PC-9 (cell line): ENCODE measurements at places on chromosomes 2 and 18. TPM values are rescaled to one million over a fixed set of nuclear protein-coding genes. Genes with fewer than 3 reads are reported as not detected.

- no peak for DNase-seq
These were observed 74.0 kb downstream of the TSHZ1 start for GRCh38 chr18:75284566-75284965.

DNA sequence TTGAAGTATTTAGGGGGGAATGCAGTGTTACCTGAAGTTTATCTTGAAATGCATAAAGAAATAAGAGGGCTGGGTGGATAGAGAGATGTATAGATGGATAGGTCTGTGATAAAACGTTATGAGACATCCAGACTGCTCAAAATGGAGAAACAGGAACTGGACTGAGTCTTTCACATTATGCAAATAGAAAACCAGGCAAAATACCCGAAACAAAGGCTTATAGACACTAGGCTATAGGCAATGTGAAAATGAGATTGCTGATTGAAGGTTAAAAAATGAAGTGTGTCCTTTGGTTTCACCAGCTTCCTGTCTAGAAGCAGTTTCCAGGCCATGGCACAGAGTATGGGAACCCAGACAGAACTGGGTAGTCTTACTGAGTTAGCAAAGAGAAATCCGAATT is 24.9 kb upstream of the SLC3A1 start:
- DNase-seq, result no peak

Gene EFR3B
- total RNA-seq, result 0.20 TPM in 1 of 2 replicates, not detected in the other

DNA sequence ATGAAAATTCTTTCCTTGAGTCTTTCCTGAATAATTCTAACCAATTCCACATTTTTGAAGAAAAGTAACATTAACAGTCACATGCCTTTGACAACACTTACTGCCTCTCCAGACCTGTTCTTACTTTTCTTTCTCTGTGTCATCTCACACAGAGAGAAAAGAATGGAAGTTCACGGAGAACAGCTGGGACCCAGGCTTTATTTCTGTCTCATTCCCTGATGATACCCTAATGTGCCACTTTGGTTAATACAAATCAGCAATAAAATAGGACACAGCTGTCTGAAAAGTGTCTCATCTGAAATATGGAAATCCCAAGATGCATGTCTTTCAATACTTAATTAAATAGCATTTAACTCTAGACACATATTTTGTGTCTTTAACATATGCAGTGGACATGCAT is 42.1 kb upstream of the RAB27B start:
- DNase-seq, result no peak

Gene FN1
- total RNA-seq, result 39.4 and 42.5 TPM in 2 replicates

- no peak for DNase-seq
These were observed 200.8 kb upstream of the STON1 start for GRCh38 chr2:48328942-48329723.

DNA sequence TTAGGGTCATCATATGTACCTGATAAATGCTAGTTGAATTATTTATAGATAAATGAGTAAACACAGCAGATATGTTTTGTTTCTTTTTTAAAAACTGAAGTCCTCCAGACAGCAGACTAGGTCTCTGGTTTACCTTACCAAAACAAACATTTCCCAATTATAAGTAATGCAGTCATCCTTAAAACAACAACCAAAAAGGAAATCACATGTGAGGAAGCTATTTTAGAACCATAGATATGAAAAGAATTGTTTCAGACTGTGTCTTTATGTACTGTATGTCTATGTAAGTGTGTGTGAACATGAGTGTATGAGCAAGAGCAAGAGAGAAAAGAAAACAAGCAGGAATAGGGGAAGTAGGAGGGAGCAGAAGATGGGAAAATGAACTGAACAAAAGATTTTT is 441.0 kb downstream of the CPS1 start:
- DNase-seq, result no peak

- DNase-seq, result no peak
These were observed 357.3 kb downstream of the HRH4 start for GRCh38 chr18:24817587-24818371.

Gene ANKRD30BL
- not detected in 2 replicates for total RNA-seq

DNA sequence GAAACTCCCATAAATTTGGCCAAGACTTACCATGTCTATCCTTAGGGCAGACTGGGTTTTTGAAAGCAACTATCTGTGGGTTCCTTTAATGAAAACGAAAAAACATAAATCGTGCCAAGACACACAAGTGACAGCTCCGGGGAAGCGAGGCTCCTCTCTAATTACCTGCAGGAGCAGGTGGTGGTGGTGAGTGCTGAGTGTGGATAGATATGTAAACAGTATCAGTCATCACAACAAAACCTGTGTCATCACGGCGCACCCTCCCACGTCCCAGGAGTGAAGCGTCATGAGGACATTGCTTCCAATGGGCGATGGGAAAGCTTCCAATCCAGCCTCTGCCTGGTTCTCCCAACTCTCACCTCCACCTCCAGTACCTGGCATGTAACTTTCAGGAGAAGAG is 31.3 kb downstream of the ACKR3 start:
- no peak for DNase-seq

GRCh38 chr2:94871226-94872087 is at the start of gene TEKT4:
TEKT4 (plus strand) TSS chr2:94871430; CDS start chr2:94871580, 150 bp downstream.
- DNase-seq, result peak; percentile 70

DNA sequence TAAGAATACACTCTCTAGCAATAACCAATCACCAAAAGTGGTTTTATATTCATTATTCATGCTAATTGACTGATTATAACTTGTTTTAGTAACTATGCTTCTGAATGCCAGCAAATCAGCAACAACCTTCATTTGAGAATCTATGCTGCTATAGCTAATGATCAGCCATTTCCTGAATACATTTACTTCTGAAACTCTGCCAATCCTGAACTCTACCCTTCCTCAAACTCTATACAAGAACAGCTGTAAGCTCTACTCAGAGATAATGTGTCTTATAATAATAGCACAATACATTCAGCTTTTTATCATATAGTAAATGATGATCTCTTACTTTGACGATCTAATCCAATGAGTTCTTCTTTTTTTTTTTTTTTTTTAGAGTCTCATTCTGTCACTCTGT is 85.7 kb upstream of the EPAS1 start:
- no peak for DNase-seq

GRCh38 chr18:54964741-54965140 is 5.5 kb upstream of the CCDC68 start:
- DNase-seq, result no peak

DNA sequence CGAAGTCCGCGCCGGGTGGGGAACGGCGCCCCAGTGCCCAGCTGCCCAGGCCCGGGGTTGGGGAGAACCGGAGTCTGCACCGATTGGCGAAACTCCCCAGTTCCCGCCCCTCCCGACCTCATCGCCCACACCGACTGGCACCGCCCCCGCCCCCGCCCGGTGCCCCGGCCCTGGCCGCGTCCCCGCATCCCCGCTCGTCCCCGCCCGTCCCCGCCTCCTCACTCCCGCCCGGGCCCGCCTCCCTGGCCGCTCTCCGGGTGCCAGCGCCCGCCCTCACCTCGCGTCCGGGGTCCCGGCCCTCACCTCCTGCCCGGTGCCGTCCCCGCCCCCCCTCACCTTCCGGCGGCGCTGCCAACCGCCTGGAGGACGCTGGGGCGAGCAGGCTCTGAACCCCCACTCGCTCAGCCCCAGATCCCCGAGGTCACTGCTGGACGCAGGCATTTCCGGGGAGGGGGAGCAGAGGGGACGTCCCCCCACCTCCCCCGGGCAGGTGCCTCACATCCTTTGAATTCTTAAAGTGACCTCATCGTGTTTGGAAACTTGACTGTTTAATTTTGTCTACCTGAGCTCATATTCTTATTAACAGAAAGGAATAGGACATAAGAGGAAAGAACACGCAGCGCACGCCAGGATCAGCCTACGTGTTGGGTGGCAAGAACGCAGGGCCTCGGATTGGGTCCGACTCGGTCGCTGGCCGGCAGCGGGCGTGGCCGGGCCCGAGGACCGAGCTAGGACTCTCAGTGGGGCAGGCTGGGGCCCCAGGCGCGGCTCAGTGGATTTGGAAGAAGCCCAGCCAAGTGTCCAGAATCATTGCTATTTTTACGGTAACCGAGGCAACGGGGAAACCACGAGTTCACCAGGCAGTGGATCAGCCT is at the start of gene FAM110C:
Gene FAM110C (minus strand): TSS at position 35 of the 875 bp plus-strand sequence. CDS start 120 bp downstream, outside the sequence.
- DNase-seq, result peak; percentile 94

DNA sequence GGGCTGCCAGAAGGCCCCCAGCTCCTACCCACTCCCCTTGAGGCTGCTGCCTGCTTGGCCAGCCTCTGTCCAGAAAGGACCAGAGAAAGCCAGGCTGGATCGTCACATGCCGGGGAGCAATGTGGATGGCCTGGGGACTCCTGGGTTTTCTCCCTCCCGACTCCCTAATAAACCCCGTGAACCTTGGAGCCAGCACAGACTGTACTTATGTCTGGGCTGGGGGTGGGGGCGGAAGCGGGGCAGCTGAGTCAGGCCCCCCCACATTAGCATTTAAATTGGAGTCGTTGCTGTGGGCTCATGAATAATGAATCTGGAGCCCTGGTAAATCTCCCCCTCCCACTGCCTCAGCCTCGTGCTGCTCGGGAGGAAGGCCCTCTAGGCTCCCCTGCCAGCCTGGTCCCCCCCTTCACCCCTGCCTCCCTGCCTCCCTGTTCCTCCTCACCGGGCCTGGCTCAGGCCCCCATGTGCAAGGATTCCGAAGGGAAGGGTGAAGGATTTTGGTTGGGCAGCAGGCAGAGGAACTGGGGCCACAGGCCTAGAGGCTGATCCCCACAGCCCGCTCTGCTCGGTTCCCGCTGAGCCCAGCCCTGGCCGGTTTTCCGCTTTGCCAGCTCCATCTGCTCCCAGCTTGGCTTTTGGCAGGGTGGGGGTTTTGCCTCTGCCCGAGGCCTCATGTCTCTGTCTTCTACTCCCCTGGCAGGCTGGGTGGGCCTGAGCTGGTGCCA is 7.3 kb upstream of the ASIC4 start:
- no peak for DNase-seq

DNA sequence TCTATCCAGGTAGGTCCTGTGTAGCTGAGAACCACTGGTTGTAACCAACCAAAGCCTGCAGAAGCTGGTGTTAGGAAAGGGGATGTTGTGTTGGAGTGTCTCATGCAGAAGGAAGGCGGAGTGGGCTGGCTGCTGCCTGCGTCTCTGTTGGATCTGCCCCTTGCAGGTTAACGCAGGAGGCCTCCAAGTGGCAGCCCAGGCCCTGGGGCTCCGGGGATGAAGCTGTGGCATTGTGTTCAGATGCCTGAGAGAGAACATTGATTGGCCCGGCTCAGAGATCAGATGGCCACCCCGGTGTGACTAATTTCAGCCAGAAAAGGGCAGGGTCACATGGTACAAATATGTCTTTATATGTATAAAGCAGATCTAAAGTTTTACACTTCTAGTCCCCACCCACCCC is 216.0 kb downstream of the GLI2 start:
- DNase-seq, result no peak

Gene MROH2A
- 1.4 and 2.9 TPM in 2 replicates for total RNA-seq

DNA sequence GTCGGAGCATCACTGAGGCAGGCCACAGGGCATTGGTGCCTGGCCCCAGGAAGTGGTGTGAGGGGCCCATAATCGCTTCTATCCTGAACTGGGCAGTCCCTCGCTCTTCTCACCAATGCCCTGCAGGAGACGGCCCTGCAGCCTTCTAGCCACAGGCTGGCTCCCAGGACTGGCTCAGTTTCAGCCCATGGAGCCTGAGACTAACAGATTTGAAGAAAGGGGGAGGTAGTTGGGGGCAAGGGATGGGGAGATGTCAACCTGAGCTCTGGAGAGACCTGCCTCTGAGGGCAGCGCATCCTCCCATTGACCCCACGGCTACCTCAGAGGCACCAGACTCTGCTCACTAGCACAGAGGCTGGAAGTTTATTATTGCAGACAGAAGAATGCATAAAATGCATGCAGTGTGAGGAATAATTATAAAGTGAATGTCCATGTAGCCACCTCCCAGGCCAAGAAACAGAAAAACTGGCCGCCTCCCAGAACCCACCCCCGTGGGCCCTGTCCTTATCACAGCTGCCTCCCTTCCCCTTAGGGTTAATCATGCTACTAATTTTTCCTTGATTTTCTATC is 1.4 kb downstream of the TOGARAM2 start:
- no peak for DNase-seq

GRCh38 chr2:234420408-234420807 is 76.5 kb downstream of the ARL4C start:
- DNase-seq, result no peak

DNA sequence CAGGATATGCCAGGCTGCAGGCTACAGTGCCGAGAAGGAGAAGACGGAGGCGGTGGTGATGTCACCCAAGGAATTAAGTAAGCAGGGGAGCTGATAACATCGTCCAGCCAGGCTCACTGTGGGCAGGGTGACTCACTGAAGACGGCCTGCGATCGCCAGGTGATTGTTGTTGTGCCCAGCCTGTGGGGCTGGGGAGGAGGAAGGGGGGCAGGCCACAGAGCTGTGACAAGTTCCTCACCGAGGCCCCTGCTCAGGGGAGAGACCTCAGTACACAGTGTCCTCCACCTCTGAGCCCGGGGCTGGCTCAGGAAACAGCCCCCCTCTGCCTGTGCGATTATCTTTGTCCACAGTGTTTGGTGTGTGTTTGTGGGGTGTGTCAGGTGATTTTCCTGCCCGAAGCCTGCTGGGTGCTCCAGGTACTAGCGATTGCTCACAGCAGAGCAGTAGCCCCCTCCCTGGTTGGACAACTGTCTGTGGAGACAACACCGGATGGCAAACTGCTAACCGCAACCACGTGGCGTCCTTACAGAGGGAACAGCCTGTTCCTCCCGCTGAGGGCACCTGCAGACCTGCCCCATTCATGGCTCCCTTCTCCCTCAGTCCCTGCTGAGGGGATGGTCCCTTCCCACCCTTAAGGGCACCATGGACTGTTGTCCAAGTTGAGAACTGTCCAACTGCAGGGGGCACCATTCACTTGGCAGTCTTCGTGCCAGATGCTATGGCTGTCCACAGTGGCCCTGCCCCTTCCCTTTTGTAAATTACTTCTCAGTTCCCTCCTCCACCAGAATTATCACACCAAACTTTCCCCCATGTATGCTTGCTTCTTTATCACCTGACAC is 95.1 kb downstream of the ZFP36L2 start:
- DNase-seq, result peak; percentile 97

Gene SLC23A3
- total RNA-seq, result 7.1 and 7.9 TPM in 2 replicates

GRCh38 chr2:10253596-10254372 is 48.9 kb upstream of the HPCAL1 start:
- peak; percentile 18 for DNase-seq

GRCh38 chr2:134324947-134325346 is 71.1 kb downstream of the MGAT5 start:
- no peak for DNase-seq

- no peak for DNase-seq
These were observed 47.9 kb upstream of the KCNF1 start for GRCh38 chr2:10863837-10864236.

Gene KYNU
- total RNA-seq, result 44.5 and 55.7 TPM in 2 replicates

DNA sequence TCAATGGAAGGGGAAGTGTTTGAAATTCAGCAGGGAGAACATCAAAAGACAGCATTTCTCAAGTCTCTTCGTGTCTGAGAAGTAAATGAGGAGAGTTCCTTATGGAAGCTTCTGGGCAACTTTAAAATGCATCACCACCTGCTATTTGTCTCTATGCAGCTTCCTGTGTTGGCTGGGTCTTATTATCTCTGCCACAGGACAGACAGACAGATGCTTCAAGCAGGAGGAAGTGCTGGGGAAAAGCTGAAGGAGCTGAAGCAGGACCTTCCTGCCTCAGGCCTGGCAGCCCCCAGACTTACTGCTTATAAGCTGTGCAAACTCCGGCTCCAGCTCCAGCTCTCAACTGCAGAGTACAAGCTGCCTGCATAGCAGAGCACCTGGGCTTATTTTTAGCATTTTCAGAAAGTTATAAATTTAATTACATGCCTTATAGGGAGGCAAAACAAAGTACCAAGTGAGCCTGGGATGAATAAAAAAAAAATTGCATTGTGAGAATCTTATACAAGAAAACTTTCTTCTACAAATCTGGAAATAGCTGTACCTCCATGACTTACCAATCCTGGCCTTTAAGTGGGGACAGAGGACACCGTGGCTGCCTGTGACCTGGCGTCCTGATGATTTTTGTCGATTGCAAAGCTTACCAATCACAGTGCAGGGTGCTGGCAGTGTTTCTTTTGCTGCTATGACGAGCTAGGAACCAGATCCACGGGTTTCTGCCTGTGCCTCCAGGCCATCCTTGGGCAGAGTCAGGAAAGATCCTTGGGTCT is 206.3 kb downstream of the SEPTIN10 start:
- DNase-seq, result peak; percentile 80
